NCI-H1930 (cell line): ENCODE measurements at places on chromosomes 3 and 15.

- no peak for DNase-seq
Measured at GRCh38 chr15:63636518-63637061, 39.4 kb downstream of the FBXL22 start.

DNA sequence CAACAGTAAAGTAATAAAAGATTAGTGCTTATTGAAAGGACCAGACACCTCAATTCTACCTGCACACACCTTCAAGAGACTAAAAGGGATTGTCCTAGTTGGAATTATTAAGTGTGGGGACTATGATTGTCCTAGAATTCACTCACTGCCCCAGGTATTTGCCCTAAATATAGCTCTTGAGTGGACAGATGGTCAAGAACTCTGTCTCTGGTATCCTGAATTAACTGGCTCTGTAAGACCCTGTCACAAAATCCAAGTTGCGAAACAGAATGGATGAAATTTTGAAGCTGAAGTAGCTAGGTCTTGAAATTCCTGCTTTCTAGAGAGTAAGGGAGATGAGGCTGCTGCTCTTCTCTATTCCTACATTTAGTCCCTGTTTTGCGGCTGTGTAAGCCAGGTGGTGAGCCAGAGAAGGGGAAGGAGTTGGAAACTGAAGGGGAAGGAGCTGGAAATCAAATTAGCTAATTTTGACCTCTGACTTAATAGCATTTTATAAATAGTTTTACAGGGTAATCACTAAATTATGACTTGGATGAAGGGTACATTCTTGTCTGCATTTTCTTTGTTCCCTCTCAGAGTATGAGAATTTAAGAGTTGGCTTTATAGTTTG, 34.5 kb downstream of the KBTBD12 start:
- DNase-seq = no peak

DNA sequence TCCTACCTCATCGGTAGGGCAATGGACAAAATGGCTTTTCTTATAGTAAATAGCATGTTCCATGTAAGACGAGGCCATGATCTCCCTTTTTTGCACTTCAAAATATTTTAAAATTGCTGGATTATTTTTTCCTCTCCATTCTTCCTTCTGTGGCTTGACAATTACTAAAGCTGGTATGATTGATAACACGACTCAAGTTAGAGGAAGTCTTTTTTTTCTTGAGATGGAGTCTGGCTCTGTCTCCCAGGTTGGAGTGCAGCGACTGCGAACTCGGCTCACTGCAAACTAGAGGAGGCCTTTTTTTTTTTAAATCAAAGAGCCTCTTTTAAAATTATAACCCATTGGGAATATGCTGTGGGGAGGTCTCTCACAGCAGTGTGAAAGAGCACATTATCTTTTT, 124.5 kb upstream of the TBL1XR1 start:
- no peak for DNase-seq

- DNase-seq = no peak
Measured at GRCh38 chr3:73094129-73094528, 32.7 kb downstream of the EBLN2 start.

- no peak for DNase-seq
Measured at GRCh38 chr3:43364926-43365325, 78.6 kb downstream of the SNRK start.

DNA sequence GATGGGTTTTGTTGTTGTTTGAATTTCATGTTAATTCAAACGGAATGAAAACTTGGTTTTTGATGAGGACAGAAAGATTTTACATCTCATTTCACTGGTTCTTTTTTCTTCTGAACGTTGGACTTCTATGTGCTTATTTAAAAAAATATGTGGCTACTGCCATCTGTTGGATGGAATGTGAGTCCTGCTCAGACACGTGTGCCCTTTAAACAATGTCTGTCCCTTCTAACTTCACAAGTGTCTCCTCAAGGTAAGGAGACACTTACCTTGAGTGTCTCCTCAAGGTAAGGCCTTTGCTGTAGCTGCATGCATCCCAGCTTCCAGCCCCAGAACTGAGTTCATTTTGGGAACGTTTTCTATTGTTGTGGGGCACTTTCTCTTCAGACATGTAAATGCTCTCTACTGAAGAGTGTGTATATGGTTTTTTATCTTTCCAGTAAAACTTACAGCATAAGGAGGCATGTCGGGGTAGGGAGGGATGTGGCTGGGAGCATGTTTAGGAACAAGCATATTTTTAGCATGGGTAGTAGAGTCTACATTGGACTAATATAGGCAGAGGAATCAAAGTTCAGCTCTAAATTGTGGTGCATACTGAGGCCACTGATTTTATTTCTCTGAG, 63.1 kb upstream of the UBE3A start:
- no peak for DNase-seq

DNA sequence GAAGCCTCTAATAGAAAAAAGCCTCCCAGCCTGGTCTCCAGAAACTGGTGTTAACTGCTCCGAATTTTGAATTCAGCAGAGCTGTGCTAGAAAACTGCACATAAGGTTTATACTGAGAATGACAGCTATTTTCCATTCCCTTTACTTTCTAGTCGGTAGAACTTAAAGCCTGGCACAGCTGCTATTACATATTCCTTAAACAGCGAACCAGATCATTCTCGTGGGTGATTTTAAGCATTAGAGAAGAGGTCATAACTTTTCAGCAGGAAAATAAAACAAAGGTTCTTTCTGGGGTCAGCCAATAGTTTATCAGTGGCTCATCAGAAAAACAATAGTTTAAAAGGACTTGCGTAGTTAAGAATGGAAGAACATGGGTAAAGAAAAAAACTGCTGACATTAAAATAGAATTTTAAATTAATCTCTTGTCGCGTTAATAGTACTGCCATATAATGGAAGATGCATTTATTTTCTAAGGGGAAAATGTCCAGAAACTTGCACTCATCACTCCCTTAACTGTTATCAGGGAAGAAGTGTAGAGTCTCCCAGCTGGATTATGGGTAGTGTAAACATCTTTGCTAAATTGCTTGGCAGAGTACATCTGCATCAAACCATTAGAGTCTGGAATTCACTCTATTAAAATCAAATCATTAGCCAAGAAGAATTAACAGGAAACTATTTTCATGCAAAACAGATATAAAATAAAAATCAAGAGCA, 7.9 kb downstream of the VGLL4 start:
- DNase-seq = no peak

- no peak for DNase-seq
Measured at GRCh38 chr3:101938262-101938847, 89.0 kb downstream of the NFKBIZ start.

DNA sequence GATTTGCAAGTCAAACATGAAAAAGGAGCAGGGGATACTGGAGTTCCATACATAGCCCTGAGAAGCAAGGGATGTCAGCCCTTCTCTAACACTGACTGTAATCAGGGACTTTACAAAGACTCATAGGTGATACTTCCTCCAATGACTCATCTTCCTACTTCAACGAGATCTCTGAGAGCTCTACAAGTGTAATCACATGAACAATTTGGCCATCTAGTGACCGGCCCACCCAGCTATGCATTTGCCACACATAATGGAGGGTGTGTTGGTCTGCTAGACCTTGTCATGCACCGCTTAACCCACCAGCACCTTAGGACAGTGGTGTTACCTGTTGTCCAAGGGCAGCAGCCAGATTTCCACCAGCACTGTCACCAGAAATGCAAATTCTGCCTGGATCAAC, 75.3 kb downstream of the NCEH1 start:
- DNase-seq = no peak

DNA sequence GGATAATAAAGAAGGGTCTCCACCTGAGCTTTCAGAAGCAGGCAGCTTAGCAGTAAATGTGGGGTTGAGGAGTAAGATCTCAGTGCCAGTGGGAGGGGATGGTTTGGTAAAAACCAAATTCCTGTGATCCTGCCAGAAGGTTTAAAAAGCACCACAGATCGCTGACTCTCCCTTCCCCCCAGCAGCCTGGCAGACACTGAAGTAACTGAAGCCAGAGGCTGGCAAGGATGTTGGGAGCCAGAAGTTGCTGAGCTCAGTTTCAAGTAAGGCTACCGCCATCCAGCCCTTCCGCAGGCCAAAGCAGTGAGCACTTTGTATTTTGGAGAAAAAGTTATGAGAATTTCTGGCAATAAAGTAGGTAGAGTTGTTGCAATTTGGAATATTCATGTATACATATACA, 246.4 kb downstream of the ZNF621 start:
- no peak for DNase-seq

- no peak for DNase-seq
Measured at GRCh38 chr15:82768414-82769054, 37.3 kb downstream of the FSD2 start.

- no peak for DNase-seq
Measured at GRCh38 chr3:37564518-37564917, 297.2 kb upstream of the CTDSPL start.

GRCh38 chr15:31360843-31361763, 34.5 kb downstream of the KLF13 start:
- DNase-seq = no peak

DNA sequence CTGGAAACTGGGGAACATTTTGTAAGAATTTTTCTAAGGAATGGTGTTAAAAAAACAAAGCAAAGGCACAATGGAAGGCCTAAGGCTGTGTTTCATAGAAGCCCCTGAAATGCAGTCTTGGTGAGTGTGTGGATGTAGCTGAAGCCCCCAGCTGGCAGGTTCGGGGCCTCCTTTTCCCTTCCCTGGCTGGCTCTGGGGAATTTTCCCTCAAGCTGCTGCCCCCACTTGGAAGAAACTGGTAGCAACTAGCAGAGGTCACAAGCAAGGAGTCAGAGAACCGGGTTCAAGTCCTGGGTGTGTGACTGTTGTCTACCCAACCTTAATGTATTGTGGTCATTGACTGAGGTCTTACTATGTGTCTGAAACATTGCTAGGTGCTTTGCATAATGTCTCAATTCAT, 85.3 kb upstream of the MYZAP start:
- no peak for DNase-seq

GRCh38 chr3:44065311-44066094, 176.2 kb upstream of the TOPAZ1 start:
- DNase-seq = no peak

GRCh38 chr15:39919748-39920509, at the start of gene GPR176:
TSS of gene GPR176 (minus strand) at chr15:39920266. CDS start at chr15:39920026, 240 bp downstream.
- DNase-seq = no peak

GRCh38 chr15:31606931-31607497, 280.4 kb downstream of the KLF13 start:
- no peak for DNase-seq

DNA sequence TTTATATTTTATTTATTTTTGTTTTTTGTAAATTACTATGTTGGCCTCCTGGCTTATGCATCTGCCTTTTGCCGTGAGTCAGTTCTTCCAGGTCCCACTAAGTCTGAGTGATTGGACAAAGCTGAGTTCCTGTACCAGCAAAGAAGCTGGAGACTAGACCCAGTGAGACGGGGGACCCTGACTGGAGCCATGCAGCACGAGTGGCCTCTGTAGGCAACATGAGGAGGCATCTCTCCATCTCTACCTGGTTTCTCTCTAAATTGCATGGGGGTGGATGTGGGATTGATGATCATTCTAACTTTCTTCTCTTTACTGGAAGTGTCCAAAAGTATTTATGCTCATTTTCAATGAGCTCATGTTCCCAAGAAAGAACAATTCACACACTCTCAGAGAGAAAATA, 155.3 kb upstream of the MRPL3 start:
- DNase-seq = no peak

- DNase-seq = peak; percentile 12
Measured at GRCh38 chr15:85504749-85505676, 124.6 kb downstream of the AKAP13 start.

DNA sequence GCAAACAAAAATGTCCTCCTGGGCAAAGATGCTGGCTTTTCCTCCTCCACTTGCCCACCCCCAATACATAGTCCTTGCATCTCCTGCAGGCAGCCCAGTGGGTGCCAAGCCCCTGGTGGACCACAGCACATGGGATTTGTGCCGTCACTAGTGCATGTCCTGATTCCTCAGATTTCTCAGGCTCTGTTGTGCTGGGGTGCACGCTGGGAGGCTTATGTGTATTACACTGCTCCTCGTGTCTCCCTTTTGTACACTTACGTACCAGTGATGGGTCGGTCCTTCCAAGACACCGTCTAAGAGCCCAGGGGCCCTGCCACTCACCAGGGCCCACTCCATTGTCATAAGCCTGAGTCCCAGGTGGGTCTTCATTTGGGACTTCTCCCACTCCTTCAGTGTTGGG, 70.1 kb downstream of the PLXNA1 start:
- no peak for DNase-seq

DNA sequence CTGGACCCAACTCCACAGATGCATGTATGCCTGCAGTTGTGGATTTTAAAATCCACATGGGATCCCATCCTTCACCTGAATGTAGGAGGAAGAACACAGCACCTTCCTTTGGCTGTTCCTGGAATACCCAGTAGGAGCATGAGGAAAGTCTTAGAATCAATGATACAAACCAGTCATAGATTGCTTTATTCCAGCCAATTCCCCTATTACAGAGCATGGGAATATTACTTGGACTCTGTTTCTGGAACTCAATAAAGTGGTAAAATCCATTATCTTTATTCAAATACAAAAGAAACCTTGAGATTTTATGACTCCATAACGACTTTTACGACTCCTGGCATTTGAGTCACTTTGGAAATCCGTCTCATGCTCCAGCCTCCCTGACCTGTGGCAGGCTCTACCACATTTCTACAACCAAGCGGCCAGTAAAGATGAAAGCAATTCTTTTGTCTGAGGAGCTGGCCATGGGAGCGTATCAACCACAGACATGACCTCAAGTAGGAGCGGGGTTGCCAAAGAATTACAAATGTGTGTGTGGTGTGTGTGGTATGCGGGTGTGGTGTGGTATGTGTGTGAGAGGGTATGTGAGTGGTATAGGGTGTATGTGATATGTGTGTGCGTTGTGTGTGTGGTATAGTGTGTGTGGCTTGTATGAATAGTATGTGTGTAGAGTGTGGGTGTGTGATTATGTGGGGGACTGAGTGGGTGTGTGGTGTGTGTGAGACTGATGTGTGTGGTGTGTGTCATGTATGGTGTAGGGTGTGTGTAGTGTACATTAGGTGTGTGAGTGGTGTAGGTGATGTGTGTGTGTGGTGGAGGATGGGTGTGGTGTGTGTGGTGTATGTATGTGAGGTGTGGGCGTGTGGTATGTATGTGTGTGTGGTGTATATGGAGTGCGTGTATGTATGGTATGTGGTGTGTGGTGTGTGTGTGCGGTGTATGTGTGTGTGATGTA, 40.0 kb downstream of the ARRDC4 start:
- DNase-seq = no peak

- no peak for DNase-seq
Measured at GRCh38 chr15:68609629-68610028, 30.8 kb downstream of the CORO2B start.

DNA sequence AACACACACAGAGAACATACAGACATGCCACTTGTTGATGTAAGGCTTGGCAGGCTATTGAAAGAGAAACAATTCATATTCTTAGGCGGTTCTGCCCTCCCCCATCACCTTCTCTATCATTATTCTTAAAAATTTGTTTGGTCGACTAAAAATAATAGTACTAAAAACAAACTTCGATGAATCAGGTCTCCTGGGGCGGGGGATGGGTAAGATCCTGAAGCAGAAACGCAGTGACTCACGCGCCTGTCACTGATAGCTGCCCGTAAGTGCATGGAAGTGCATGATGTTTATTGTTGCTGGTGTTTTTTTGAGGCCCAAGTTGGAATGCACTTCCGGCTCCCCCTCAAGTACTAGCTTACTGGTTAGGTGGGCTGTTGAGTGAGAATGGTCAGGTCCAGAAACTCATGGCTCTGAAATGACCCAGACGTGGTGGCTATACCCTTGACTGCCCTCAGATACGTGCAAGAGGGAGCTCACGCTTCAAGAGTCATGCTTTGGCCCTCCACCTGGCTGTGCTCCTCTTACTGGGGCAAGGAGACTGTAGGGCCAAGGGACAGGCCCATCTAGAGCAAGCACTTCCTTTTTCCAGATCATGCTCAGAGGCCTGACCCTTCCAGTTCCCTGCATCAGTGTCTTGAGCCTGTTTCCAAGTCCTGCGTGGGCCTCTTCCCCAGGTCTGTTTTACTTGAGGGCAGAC, 10.9 kb downstream of the SMAD3 start:
- DNase-seq = no peak

GRCh38 chr15:51841406-51842040, 12.1 kb downstream of the TMOD3 start:
- DNase-seq = no peak
